ENCODE measurements at places on chromosomes 5 and 9.

- DNase-seq: no peak
Measured at GRCh38 chr9:21679432-21679831, 123.0 kb upstream of the MTAP start.

DNA sequence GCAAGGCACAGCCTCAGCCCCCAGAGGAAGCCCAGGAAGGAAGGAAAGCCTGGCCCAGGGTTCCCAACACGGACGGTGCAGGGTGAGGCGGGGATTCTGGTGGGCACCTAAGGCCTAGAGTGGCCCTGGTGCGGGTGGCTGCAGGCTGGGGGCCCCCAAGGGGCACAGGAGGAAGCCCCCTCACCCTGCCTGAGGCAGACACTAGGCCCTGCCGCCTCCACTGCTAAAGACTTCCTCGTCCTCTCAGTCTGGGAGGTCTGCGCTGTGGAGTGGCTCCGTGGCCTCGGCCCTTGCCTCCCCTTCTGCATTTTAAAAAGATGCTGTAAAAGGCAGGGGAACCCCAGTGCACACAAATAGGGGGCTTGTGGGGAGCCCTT, 3.4 kb downstream of the SLC9A3 start:
- DNase-seq: no peak

GRCh38 chr5:139022528-139022927, 147.4 kb upstream of the LRRTM2 start:
- DNase-seq: no peak

- DNase-seq: no peak
Measured at GRCh38 chr5:109196087-109196822, 213.5 kb downstream of the PJA2 start.

DNA sequence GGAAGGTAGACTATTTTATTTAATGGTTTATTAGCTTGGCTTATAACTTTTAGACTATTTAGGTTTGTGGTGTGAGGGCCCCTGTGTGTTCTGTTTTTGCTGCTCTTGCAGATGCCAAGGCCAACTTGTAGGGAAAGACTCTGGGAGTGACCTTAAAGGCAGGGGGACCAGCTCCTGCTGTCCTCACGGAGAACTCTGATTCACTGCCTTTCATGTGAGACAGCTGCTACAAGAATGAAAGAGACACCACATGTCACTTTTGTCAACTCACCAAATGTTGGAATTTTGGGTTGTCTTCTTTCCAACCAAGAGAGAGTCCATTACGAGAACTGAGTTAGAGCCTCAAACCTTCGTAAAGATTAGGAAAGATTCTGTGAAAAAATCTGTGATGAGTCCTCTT, 258.3 kb upstream of the ADAMTSL1 start:
- DNase-seq: no peak
